Muscle of leg (tissue), 16 donors: ENCODE measurements at places on chromosomes 11 and 22.

DNA sequence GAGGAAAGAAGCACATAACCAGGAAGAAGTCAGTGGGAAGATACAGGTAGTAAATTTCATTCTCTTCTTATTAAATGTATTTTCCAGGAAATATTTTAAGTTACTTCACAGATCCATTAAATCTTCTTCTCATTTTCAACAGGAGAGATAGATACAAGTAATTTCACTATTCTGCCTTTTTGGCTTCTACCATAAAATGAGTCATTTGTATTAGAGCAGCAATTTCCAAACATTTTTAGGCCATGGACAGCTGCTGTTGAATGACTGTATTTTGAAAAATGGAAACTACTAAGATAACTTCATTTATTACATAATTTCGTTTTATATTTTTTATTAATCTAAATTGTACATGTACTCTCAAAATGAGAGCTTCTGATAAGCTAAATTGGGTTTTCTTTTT is 809.6 kb upstream of the API5 start:
- DNase-seq, result peak; percentile 57

GRCh38 chr22:50621948-50622722 is 5.8 kb downstream of the ARSA start:
- DNase-seq, result no peak

DNA sequence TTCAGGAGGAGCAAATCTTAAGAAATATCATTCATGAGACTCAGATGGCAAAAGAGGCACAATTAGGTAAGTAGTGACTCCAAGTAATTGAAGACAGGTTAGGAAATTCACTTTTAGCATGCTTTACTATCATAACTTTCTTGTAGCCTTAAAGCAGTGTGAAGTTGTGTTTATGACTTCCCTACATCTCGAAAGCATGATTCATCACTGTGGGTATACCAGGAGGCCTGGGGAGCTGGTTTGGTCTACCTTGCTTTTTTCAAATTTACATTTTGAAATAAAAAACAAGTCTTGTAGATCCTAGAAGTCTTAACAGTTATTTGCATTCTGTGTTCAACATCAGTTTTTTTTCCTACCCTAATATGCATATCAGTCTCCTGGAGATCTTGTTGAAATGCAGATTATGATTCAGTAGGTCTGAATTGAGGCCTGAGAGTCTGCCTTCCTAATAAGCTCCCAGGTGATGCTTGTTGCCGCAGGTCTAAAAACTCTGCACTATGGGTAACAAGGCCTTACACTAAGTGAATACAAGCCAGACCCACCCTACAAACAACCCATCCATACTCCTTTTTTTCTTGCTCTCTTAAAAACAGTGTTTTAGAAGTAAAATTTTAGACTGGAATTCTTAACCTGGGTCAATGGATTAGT is 41.4 kb downstream of the TTC17 start:
- no peak for DNase-seq

DNA sequence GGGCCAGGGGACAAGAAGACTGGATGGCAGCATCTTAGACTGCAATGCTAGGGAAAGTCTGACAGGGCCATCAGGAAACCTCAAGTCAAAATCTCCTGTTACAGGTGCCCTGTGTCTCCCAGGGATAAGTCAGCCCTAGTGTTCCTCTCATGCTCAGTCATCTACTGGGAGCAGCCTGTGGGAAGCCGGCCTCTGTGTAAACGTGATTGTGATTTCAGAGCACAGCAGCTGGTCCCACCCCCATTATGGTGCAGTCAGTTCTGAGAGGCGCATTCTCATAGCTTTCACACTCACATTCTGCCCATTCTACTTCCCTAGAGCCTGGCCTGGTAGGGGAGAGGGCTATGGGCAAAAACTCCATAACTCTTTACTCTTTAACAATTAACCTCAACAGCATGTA is 7.2 kb upstream of the SLN start:
- peak; percentile 43 for DNase-seq

DNA sequence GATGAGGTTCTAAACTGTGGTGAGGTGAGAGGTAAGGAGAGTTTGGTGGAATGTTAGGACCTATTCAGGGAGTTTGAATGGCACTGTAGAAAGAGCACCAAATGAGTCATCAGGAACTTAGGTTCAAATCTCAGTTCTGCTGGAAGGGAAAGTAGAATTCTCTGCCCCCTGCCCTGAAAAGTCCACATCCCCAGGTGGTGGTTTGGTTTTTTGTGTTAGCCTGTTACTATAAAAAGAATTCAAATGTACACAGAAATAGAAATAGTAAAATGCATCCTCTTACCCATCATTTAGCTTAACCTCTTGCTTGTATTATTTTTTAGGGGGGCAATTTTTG is 20.2 kb downstream of the PPFIBP2 start:
- no peak for DNase-seq

GRCh38 chr11:119192111-119192510 is 6.8 kb downstream of the NHERF4 start:
- DNase-seq, result no peak

- DNase-seq, result no peak
Measured at GRCh38 chr11:28632338-28632737, 524.1 kb downstream of the METTL15 start.

GRCh38 chr22:26471522-26471921 is 12.1 kb downstream of the HPS4 start:
- no peak for DNase-seq

GRCh38 chr11:1827931-1828330 is 6.9 kb upstream of the SYT8 start:
- DNase-seq, result no peak

DNA sequence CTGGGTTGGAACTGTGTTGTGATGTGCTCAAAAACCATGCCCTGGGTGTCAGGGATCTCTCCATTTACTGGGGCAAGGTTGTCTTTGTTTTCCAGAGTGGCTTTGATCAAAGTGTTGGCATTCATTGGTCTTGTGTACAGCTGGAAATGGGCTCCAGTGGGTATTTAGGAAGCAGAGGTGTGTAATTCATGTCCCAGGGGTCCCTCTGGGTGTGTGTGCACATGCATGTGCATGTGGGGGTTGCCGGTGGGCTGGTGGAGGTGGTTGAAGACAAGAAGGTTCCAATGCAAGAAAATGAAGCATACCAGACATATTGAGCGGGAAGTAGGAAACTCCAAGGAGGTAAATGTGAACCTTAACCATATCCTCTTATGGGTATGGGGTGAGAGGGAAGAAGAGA is 121.7 kb downstream of the ME3 start:
- no peak for DNase-seq

DNA sequence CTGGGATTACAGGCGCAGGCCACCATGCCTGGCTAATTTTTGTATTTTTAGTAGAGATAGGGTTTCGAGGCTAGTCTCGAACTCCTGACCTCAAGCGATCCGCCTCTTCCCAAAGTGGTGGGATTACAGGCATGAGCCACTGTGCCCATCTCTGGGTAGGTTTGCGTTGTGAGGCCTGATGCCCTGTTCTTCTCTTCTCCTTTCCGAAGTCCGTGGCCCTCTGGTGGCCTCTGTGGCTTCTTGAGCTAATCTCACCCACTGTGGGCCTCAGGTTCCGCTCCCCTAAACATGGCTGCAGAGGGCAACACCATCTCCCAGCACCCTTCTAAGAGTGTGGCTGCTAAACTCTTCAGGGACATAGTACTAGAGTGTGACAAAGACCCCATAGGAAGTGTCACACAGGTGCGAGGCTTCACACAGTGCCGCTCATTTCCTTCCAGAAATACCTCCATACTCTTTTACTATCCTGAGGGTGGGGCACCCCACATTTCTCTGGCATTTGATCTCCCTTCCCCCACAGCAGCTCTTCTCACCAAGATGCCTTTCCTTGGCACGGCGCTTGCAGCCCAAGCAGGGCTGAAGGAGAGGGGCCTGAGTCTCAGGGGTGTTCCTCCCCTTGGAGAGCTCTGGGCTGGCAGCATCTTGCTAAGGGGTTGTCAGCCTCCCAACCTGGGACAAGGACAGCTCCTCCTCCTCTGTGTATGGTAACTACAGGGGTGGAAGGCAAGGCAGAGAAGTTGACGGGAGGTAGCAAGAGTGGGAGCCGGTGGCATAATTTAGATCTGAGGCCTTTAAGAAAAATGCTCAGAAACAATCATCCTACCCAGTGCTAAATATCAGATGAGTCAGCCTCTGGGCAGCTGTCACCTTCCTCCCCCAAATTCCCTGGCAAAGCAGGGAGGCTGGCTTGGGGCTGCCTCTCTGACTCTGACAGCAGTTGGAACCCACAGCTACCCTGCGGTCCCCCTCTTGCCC is 6.1 kb downstream of the THY1 start:
- DNase-seq, result peak; percentile 65

GRCh38 chr11:63635762-63636465 is 21.7 kb upstream of the PLAAT3 start:
- DNase-seq, result peak; percentile 58

- DNase-seq, result peak; percentile 84
Measured at GRCh38 chr11:64164392-64165312, 1.3 kb downstream of the MACROD1 start.

- no peak for DNase-seq
Measured at GRCh38 chr11:46480909-46481308, 89.3 kb upstream of the CHRM4 start.

DNA sequence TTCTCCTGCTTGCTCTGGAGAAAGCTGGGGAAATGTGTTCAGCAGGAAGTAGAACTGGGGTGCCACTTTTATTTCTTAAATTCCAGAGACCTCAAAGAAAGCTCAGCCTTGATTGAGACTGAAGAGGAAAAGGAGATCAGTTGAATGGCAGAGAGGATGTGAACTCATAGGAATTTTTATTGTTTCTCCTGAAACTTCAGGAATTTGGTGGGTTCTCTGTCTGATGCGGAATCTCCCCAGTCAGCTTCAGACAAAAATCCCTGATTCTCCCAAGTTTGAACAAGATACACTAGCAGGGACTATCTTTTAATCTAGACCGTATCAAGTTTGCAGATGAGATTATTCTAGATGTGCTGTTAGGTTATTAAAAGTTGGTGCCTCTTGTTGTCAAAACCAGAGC is 23.0 kb downstream of the EHF start:
- no peak for DNase-seq
